Activated naive CD8-positive, alpha-beta T cell treated with anti-CD3 and anti-CD28 coated beads, Interleukin-2, amount 50 U/mL, for 16 hours (primary cell): ENCODE measurements at places on chromosomes 16 and 17.

- DNase-seq, result no peak
Observed at GRCh38 chr17:29575511-29576213, 7.2 kb downstream of the TP53I13 start.

DNA sequence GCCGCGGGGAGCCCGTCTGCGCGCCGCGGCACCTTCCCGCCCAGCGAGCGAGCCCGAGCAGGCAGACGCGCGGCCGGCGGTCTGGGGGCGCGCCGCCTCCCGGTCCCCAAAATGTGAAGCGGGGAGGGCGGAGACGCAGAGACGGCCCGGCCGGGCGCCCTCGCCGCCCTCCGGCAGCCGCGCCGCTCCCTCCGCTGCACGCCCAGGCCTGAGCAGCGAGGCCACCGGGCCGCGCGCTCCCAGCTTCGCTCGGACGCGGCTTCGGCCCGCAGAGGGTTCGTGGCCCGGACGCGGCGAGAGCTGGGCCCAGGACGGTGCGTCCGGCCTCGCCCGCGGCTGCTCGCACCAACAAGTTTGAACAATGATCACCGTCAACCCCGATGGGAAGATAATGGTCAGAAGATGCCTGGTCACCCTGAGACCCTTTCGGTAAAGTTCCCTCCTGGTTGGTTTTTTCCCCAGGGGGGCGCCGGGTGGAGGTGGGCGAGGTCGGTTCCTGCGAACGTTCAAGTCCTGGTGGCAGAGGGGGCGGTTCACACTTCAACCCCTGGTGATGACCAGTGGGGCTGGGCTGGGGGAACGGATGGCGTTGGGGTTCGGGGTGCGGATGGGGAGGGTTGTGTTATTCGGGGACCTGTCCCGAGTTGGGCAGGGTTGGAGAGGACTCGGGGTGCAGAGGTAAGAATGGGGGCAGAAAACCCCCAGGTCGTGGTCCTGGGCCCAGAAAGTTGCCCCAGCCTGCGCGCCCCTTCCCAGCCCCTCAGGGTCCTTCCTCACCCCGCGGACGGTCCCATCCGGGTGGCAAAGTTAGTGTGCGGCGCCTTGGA, 678 bp downstream of the MGAT5B start:
- no peak for DNase-seq

DNA sequence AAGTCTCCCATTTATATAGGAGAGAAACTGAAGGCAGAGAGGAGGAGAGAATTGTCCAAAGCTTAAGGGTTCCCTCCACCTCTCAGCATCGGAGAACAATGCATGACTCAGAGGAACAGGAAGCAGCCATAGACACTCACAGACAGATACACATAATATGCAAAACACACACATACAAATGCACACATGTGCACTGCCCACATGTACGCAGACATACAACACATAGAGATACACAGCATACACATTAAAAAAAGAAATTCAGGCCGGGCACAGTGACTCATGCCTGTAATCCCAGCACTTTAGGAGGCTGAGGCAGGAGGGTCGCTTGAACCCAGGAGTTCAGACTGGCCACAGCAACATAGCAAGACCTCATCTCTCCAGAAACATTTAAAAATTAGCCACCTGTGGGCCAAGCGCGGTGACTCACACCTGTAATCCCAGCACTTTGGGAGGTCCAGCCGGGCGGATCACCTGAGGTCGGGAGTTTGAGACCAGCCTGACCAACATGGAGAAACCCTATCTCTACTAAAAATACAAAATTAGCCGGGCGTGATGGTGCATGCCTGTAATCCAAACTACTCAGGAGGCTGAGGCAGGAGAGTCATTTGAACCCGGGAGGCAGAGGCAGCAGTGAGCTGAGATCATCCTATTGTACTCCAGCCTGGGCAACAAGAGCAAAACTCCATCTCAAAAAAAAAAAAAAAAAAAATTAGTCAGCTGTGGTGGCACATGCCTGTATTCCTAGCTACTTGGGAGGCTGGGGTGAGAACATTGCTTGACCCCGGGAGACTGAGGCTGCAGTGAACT, 11.3 kb downstream of the ERAL1 start:
- no peak for DNase-seq

DNA sequence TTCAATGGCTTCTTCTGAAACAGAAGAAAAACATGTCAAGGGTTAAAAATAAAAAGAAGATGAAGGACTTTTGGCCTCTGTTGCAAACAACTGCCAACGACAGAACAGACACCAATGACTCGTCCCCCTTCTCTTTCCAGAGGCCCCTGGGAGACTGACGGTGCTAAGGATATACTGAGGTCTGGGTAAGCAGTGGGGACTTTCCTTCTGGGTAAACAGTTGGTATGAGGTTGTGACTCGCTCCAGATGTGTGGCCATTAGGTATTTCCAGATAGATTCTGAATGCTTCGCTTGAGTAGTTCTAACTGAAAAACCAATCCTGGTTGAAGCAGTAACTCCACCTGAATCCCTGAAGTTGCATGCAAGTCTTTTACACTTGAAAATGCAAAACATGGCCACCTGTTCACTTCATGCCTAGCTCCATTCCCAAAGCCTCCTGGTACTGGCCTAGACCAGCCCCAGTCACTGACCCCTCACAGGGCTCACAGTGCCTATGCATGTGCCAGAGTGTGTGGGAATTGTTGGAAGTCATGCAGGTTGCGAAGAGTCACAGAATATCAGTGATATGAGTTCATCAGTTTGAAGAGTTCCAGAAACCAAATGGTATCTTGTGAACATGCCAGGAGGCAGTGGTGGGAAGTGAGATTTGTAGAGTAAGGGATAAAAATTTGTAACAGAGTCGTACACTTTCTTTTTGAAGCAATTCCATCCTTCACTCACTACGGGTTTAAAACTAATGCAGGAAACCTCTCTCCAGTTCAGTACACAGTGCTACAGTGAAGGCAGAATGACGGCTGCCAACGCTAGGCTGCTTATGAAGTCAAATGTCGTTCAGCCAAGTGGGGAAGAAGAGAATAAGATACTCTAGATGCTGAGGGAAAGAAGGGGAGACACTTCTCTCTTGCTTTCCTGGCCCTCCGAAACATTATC, 217.8 kb downstream of the ZFHX3 start:
- DNase-seq, result no peak

GRCh38 chr17:42748908-42749798, 4.3 kb upstream of the EZH1 start:
- no peak for DNase-seq

DNA sequence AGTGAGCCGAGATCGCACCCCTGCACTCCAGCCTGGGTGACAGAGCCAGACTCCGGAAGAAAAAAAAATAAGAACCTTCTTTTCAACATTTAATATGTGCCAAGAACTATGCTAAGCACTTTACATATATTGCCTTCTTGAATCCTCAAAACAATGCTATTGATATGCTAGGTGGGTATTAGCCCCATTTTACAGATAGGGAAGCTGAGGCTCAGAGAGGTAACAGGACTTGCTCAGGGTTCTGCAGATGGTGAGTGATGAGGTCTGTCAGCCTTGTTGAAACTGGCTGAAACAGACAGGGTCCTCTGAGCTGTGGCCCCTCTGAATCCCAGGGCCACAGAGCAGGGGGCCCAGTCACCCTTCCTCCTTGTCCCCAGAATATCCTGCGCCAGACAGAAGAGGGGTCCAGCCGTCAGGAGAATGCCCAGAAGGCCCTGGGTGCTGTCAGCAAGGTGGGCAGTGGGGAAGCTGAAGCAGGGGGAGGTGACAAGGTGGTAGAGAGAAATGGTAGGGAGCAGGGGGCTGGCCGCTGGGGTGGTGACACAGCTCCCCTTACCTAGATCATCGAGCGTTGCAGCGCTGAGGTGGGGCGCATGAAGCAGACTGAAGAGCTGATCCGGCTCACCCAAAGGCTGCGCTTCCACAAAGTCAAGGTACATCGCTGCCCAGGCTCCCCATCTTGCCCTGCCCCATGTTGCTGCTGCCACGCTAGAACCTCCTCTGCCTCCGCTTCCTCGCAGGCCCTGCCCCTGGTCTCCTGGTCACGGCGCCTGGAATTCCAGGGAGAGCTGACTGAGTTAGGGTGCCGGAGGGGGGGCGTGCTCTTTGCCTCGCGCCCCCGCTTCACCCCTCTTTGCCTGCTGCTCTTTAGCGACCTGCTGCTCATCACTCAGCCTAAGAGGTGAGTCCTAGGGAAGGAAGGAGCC, 8.2 kb downstream of the ARHGEF15 start:
- no peak for DNase-seq

- no peak for DNase-seq
Observed at GRCh38 chr17:59493867-59494266, 71.5 kb upstream of the DHX40 start.

DNA sequence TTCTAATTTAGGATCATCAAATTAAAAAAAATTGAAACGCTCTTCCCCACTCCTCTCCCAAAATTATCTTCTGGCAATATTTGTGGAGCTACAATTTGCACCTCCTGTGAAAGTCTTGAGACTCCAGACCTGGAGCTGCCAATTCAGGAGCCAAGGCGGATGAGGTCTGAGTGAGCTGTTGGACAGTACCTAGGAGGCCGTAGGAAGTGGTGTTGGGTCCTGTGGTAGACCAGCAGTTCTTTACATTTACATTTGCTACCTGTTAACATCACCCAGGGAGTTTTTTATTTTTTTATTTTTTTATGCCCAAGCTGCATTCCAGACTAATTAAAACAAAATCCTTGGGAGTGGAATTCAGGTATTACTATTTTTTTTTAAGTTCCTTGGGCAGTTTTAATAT, 271.0 kb downstream of the PHKB start:
- DNase-seq, result no peak

DNA sequence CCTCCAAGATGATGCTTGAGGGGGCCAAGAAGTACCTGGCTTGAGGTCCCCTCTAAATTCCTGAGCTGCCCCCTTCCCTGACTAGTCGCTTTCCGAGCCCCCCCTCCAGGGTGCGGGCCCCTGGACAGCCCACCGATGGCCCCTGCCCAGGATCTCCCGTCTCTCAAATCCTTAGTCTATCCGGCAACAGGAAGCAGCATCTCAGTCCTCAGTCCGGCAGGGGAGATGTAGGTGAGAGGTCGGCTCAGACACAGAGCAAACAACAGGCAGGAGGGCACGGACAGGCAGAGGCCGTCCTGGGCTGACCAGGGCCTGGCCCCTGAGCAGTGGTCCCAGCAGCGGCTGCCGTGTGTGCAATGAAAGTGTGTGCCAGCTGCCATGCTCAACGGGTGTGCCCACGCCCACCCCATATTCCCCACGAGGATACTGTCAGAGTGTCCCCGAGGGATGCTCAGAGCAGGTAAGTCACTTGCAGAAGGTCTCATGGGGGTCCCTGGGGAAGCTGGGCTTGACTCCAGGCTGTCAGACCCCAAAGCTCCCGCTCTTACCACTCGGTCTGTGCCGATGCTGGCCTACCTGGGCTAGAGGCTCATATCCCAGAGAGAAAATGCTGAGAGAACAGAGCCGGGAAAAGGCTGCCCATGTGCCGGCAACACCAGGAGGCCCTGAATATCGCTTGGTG, 7.2 kb downstream of the SLC43A2 start:
- DNase-seq, result no peak

DNA sequence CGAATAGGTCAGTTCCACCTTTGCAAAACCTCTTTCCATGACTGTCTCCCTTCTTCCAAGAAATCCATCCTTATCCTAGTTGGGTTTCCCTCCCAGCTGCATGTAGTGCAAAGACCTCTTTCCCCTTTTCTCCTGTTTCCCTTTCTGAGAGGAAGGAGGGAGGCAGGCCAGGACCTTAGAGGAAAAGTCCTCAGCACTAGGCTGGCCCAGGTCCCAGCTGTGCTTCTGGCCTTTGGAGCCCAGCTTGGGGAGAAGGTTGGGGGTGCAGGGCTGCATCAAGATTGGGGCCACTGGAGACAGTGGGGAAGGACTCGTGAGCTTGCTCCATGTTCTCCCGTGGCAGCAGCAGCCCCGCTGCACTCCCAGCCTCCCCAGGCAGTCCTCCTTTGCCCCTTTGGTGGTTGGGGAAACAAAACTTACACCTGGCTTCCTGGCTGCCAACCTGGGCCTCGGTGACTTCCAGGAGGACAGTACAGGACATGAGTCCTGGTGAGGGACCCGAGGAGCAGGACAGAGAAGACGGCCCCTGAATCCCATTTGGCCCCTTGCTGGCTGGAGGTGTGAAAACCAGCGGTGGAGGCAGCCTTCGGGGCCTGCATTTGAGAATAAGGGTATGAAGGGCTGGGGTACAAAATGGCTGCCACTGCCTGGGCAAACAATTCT, 481 bp downstream of the HEXIM2 start:
- no peak for DNase-seq

- no peak for DNase-seq
Observed at GRCh38 chr17:78323826-78324390, 36.0 kb downstream of the SOCS3 start.

DNA sequence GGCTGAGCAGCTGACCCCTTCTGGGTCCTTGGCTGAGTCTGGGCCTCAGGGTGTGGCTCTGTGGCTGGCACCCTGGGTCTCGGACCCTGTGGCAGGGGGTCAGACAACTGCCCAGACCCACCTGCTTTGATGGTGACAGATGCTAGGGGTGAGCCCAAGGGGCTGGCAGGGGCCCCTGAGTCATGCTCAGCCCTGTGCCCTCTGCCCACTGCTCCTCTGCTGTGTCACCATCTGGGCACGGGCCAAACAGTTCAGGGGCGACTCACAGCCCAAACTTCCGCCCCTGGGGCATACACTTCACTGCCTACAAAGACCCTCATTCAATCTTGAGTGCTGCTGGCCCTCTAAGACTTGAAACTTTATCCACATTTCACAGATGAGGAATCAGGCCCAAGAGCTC, 5.7 kb downstream of the ADGRG1 start:
- no peak for DNase-seq

DNA sequence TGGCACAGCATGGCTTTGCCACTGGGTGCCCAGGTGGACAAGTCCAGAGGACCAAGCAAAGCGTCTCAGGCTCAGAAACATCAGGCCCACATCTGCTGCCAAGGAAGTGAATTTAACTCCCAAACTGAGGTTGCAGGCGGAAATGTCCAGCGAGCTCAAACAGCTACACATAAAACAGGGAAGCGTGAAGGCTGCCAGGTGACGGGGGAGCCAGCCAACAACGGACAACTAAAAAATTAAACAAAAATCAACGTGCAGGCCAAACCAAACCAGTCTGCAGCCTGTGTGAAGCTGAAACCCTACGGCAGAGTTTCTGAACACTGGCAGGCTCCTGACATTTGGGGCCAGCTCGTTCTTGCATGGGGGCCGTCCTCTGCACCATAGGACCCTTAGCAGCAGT, 2.5 kb downstream of the TK1 start:
- no peak for DNase-seq

- DNase-seq, result no peak
Observed at GRCh38 chr17:6046431-6046830, 23.7 kb upstream of the WSCD1 start.
